ENCODE measurements at places on chromosomes 5 and 9.

DNA sequence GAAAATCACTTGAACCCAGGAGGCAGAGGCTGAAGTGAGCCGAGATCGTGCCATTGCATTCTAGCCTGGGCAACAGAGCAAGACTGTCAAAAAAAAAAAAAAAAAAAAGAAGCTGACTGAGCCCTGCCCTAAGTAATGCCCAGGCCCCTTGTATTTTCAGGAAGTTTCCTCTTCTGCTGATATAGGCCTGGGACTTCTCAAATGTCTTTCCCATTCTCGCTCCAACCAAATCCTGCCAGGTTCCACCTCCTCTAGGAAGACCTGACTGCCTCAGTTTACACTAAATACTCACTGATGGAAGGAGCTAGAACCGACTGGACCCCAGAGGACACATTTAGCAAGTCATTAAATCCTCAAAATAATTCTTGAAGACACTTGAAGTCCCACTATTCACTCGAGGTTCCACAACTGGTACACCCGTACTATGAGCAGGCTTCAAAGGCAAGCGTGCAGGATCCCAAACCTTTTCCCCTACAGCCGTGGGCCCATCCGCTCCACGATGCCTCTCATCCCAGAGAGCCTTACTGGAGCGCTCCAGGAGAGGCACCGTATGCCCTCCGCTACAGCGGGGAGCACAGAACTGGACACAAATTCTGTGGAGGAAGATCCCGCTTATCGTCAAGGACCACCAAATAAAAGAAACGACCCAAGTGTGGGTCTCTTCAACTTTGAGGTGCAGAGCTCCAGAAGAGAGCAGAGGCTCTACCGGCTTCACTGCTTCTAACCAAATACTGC is 676 bp downstream of the NOL6 start:
- DNase-seq = no peak

GRCh38 chr5:72209147-72210115 is 102.2 kb downstream of the MAP1B start:
- DNase-seq = no peak

- no peak for DNase-seq
Measured at GRCh38 chr9:103941104-103941503, 153.0 kb upstream of the SMC2 start.

GRCh38 chr9:91163444-91163772 is 198.3 kb downstream of the AUH start:
- no peak for DNase-seq

DNA sequence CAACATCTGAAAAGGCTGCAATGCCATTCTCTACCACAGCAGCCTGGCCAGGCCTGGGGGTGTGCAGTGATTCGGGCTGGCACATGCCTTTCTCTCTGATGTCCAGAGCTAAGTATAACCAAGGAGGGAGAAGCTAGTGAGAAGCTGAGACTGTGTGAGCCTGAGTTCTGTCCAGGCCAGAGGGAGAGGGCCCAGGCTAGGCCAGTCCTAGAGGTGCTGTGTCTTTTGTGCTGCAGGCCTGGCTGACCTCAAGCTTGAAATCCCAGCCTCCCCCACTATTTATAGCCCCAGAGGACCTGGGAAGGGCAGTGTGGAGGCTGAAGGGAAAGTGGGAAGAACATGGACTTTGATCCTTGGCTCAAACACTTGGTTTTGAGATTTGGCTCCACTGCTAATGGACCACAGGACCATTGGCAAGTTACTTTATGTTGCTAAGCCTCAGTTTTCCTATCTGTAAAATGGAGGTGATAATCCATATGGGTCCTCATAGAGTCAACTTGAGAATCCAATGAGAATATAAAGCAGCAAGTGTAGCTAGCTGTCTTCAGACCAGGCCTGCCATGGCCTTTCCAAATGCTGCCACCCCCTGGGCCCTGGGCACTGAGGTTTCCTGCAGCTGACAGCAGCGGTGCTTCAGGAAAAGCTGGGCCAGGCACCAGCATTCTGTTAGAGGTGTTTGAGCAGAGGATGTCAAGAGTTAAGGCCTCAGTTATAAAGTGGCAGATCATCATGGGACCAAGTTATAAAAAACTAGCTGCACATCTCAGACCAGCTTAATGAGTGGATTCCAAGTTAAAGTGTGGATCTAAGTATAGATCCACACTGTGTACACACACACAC is 21.1 kb downstream of the BNIP1 start:
- no peak for DNase-seq

DNA sequence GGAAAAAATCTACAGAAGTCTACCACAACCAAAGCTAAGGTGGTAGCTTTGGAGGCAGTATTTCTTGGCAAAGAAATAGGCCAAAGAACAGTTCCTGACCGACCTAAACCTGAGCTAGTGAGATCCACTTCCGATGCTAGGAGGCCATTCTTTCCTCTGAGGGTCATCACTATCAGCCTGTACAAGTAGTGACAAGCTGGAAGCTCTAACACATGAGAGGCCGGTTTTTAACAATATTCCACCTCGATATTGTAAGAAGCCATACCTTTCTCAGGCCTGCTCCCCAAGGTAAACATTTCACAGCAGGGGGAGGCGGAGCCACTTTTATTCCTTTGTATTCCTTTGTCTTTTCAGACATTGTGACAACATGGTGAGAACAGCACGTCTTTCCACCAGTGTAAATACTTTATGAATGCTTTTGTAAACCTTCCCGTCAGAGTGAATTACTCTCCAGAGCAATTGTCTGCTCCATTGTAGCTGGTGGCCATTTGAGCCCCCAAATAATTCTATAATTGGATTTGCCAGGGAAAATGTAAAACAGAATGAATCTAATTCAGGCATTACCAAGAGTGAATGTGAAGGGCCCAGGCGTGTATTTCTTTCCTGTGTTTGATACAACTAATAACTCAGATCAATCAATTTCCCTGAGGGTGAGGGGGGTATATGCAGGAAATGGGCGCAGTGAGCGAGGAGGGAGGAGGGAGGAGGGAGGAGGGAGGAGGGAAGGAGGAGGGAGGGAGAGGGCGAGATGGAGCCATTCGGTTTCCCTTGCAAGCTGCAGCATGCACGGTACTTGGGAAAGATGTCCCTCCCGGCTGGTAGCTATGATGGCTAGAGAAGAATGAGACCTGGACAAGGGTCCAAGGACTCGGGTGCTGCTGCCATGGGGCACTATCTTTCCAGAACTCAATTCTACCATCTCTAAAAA is 166.6 kb downstream of the CDK5RAP2 start:
- DNase-seq = no peak
